Mucosa of gallbladder (tissue), 1 donor: ENCODE measurements at places on chromosomes 2 and 18. TPM values are rescaled to one million over a fixed set of nuclear protein-coding genes. Genes with fewer than 3 reads are reported as not detected.

The GMCL1 gene
- total RNA-seq = 29.0 TPM

DNA sequence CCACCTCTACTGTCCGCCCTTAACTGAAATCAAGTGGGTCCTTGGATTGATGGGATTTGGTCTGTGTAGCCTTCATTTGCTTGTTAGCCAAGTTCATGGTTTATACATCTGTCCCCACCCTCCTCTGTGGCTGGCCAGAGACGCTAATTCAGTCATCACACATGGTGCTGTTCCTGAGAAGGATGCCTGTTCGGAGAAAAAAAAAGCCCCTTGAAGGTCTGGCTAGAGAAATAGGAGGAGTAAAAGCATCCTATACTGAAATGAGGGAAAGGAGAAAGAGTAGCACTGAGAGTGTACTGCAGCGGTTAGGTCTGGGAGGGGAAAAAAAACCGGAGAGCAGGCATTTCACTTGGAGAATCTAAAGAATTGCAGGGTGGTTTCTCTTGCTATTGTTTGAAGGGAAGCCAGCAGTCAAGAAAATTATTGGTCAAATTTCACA is 180.6 kb upstream of the EPAS1 start:
- DNase-seq = no peak

DNA sequence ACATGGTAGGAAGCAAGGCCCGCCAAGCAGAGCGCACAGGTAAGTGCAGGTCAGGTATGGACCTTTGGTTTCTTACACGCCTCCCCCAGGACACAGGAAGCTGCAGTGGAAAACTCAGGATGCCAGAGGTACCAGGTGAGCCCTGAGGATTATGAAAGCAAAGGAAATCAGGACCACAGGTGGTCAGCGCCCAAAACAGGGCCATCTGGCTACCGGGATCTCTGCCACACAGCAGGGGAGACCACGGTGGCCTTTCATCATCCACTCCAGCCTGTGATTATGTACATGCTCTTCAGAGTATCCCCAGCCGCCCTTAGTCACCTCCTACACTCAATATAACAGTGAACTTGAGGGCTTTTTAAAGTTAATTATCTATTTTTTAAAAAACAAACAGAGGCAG is 125.5 kb upstream of the EPC2 start:
- no peak for DNase-seq

- no peak for DNase-seq
Observed at GRCh38 chr2:26848336-26849055, 564 bp downstream of the DPYSL5 start.

GRCh38 chr2:65429786-65430602 is 2.4 kb downstream of the SPRED2 start:
- no peak for DNase-seq

GRCh38 chr2:128734521-128735295 is 416.0 kb upstream of the HS6ST1 start:
- DNase-seq = no peak

DNA sequence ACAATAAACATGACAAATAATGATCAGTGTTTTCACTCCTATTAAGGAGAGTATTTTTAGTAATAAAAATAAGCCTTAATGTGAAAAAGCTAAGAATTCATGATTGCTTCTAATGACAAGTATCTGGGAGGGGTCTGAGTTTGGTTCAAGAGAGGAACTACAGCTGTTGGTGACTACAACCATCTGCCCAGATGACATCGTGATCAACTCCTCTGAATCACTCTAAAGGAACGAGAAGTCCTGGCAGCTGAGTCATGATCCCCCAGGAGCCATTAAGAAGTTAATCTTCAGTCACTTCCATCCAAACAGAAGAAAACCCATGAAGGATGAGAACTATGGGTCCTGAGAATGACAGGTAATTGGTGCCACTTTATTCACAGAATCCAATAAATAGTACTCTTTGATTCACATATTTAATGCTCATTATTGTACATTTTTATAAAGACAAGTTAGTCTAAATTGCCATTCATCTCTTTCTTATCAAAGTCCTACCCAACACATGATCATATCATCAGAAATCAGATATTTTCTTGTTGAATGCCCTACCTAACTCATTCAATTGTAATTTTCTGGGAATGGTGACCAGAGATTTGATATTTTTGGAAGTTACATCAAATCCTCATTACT is 6.8 kb downstream of the TFPI start:
- DNase-seq = peak; percentile 40

DNA sequence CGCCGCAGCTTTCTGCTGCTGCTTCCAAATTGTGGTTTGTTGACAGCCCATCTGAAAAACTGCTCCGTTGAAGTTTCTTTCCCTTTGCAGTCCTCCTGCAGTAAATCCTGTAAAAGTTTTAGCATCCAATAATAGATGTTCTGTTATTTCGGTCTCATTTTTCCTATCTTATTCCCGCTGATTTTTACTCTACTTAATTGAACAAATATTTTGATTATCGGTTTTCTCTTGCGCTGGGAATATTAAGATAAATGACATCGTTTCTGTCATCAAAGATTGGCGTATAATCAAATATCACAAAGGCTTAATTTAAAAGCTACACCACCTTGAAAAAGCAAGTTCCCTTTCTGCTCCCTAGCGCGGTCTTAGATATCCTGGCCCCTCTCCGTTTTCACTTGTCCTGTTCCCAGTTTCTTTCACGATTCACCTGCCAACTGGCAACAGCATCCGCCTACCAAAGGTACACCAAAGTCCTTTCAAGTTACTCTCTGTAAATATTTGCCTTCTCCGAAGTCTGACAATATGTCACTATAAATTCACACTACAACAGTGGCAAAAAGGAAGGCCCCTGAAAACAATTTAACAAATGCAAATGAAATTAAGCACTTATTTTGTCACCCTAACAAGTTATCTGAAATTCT is 1.0 kb upstream of the STRN start:
- DNase-seq = peak; percentile 35

GRCh38 chr2:152440049-152440448 is 105.1 kb downstream of the FMNL2 start:
- DNase-seq = no peak

DNA sequence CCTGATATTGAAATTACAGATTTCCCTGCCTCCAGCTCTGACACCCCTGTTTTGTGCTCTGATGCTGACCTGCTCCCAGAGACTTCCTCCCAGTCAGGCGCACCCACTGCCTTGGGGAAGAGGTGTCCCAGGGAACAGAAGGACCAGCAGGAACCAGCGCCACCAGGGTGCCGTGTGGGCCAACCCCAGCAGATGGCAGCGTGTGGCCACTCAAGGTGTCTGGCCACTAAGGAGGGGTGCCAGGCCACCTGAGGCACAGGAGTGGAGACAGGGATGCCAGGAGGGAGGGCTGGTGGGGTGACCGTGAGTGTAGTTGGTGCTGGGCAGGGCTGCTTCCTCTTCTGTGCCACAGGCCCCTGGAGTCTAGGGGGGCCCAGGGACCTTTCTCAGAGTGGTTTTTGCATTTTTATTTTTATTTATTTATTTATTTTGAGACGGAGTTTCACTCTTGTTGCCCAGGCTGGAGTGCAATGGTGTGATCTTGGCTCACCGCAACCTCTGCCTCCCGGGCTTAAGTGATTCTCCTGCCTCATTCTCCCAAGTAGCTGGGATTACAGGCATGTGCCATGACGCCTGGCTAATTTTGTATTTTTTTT is 56.0 kb downstream of the TEX44 start:
- peak; percentile 69 for DNase-seq

DNA sequence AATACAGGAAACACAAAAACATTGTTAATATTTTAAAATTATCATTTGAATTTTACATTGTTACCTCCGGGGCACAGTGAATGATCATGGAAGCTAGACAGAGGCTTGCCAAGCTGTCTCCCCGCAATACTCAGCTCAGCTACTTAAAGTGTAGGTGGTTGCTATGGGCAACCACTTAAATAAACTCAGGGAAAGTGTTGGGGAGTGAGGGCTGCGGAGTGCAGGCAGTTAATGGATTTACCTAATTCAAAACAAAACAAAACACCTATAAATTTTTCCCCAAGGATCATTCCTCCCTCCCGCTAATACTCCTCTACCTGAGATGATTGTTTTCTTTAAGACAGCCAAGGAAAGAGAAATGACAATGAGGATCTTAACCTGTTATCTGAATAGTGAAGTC is 349.5 kb downstream of the TGIF1 start:
- DNase-seq = no peak

DNA sequence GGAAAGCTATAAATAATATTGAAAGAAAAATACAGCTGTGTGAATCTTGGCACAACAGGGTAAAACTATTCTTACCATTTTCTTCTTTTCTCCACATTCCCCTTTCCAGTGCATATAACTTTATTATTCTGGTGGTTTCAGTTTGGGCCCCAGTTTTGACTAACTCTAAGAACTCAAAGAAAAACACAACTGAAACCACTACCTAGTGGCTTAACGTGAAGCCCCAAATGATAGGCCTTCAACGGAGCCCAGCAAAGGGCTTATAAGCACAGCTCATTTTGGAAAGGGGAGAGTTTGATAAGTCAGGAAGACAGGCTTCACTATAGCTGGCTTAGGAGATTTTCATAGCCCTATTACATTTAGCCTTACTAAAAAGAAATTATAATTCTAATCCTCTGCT is 62.4 kb downstream of the PPP1R1C start:
- DNase-seq = no peak

DNA sequence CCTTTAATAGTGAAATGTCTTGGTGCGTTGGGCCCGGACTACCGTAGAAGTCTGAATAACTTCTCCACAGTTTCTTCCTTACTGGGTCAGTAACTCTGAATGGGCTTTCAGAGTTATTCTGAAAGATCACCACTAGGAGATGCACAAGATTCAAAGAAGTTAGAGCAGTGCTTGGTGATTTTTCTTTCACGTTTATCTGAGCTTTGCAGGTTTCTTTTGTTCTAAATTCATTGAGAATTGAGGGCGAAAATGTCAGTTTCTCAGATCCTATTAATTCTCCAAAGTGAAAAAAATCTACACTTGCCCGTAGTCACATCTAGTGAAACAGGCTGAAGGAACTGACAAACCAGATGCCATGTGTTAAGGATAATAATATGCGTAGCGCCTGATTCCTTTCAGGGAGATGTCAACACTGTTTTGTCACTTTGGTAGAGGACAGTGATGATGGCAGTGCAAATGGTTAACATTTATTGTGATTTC is 70.1 kb downstream of the QPCT start:
- DNase-seq = no peak

DNA sequence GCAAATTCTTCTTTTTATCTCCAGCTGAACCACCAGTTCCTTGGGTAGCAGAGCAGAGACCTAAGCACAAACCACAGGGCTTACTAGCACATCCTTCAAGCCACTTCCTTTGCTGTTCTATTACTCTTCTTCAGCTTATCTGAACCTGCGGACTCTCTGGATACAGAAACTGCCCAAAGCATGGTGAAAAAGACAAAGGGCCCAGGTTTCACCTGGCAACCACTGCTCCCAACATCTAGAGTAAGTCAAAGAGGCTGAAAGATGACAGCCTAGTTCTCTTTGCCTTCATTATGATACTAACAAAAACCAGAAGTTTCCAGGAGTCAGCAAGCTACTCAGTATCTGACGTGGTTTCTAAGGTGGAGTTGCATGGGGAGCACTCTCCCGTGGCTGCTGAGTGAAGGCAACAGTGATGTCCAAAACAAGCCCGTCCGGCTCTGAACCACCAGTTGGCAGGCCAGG is 43.4 kb downstream of the KANSL3 start:
- DNase-seq = no peak

GRCh38 chr18:76484749-76485387 is 10.2 kb downstream of the ZNF516 start:
- DNase-seq = no peak

DNA sequence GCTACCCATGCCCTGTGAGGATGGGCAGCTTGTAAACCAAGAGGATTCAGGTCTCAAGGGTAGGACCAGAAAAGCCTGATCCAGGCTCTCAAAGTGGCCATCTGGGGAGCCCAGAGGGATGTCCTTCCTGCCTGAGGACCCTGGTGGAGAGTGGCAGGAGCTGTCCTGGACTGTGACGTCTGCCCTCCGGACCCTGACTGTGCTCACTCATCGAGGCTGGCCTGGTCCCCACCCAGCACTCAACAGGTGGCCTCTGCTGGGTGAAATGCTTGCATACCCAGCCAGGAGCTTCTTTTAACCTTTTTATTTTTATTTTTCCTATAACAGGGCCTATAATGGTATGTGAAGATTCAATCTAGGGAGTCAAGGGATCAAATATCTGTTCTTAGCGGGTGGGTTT is 24.5 kb downstream of the CREG2 start:
- no peak for DNase-seq

DNA sequence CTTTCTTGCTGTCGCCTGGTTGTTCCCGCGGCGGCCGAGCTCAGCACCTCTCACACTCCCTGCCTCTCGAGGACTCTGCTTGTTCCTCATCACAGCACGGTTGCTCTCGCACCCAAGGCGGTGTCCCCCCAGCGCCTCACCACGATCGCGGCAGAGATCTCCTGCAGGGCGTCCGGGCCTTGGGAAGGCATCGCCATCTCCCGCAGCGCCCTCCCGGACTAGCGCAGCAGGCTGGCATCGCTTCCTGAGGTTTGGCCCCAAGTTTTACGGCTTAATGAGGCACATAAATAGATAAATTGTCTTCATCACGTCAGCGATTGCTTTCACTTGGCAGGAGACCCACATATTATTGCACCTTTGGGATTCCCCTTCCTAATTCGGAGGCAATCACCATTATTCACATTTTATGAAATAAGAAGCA is 125.4 kb downstream of the RGPD3 start:
- DNase-seq = no peak

DNA sequence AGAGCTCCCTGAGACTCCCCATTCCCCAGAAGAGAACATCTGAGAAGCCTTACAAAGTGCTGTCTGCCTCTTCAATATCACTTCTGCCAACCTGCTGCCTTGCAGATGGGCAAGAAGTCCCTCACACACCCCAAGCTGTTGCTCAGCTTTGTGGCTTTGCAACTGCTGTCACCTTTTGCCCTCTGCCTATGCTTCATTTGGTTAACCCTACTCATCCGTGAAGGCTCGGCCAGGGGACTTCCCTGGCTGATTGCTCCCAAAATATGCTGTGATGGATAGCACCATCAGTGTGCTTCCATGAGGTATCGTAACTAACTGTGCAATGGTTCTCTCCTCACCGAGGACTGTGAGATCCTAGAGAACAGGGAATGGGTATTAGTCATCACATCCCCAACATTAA is 88.9 kb upstream of the CYP1B1 start:
- DNase-seq = no peak

DNA sequence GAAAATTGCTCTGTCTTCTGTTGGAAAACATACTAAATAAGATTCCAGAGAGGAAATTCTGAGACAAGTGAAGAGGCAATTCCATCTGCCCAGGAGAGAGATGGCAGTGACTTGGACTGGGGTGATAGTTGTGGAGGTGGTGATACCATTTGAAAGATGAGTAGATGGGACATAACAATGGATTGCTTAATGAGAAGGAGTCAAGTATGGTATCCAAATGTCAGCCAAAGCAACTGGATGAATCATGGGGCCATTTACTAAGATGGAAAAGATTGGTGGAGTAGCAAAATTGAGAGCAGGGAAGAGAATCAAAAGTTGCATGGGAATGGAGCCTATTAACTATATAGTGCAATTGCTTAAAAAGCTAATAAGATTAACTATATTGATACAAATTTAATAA is 222.1 kb downstream of the ETAA1 start:
- no peak for DNase-seq
